Activated CD4-positive, alpha-beta memory T cell treated with anti-CD3 and anti-CD28 coated beads for 36 hours (primary cell): ENCODE measurements at places on chromosomes 5 and 9. TPM values are rescaled to one million over a fixed set of nuclear protein-coding genes. Genes with fewer than 3 reads are reported as not detected.

GRCh38 chr9:14373336-14373666 lies 59.4 kb upstream of the NFIB start:
- H3K27ac ChIP-seq: no peak overlapping the region
- H3K27me3 ChIP-seq: peaks cover 2% of the 10 kb centered on the region
- no peak for DNase-seq
- H3K4me1 ChIP-seq: no peaks in the 10 kb centered on the region

GABRA6 gene
- not detected for total RNA-seq

SIL1 gene
- total RNA-seq: 27.2 TPM

DNA sequence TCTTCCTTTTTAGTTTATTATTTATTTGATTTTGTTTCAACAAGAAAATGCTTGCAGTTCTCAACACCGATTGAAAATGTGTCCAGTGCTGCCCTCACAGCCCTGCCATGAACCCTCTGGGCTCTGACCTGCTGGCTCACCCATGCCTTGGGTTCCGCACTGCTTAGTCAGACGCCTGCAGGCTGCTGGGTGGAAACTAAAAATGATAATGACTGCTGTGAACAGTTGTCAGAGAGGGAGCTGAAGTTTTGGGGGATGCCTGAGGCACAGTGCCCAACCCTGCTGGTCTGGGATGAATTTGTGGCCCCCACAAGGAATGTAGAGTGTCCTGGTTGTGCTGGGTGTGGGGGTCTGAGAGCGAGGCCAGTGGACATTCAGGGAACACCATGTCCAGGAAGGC lies 22.2 kb upstream of the CFAP157 start:
- H3K27ac ChIP-seq: no peak overlapping the region
- no peaks in the 10 kb centered on the region for H3K27me3 ChIP-seq
- H3K36me3 ChIP-seq: peaks cover 4% of the 10 kb centered on the region
- H3K4me3 ChIP-seq: no peak overlapping the region
- DNase-seq: no peak
- H3K4me1 ChIP-seq: no peaks in the 10 kb centered on the region

ROPN1L gene
- total RNA-seq: not detected
